Esophagus squamous epithelium (tissue), 5 donors: ENCODE measurements at places on chromosomes 5 and 9.

- DNase-seq, result no peak
These were observed 217.1 kb downstream of the EBF1 start for GRCh38 chr5:158882660-158883059.

GRCh38 chr5:144100702-144101101 lies 69.8 kb downstream of the YIPF5 start:
- DNase-seq, result no peak

GRCh38 chr5:171261361-171261760 lies 47.7 kb upstream of the TLX3 start:
- no peak for DNase-seq

DNA sequence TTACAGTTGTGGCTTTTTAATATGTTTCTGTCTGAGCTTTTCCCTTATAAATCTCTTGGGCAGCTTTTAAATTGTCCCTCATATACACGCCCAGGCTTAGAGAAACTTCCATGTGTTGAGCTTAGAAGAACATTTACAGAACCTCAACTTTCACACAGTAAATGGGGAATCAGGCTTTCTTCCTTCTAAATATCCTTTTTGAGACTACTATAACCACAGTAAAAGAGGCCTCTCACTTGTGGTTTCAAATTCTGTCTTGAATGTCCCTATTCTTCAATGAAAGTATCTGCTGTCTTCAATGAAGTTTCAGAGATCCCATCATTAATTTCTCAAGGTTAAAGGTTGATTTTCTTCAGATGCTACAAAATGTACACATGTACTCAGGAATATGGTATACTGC lies 588.6 kb upstream of the DMAC1 start:
- no peak for DNase-seq

DNA sequence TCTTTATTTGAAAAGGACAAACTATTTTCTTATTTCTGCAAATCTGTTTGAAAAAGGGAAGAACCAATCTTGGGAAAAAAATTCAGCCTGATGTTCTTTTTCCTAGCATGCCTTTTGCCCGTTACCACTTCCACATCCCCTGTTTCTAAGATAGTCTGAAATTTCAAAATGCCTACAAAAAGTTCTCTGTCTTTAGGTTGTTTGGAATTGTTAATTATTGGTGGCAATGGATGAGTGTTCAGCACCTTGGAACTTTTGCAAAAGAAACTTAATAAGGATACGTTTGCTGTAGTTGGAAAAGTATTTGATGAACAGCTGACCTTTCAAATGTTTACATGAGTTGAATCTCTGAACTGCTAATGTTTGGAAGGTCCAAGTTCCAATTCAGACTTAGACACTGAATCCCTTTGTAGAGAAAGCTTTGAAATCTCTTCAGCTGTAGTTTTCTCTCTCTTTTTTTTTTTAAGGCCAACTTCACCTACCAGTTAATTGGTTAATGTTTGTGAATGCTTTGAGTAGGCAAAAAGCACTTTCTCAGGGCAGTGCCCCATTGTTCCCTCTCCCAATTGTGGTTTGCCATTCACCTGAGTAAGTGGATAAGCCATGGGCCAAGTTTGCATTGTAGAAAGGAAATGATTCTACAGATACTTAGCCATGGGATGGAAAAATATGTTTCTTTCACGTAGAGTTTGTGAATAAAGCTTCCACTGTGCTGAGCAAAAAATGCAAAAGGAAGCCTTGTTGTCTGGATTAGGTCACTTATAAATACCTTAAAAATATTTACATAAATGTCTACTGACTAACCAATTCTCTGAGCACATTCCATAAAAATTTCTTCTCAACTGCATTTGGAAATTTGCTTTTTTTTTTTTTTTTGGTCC lies 156.4 kb upstream of the ELL2 start:
- no peak for DNase-seq

DNA sequence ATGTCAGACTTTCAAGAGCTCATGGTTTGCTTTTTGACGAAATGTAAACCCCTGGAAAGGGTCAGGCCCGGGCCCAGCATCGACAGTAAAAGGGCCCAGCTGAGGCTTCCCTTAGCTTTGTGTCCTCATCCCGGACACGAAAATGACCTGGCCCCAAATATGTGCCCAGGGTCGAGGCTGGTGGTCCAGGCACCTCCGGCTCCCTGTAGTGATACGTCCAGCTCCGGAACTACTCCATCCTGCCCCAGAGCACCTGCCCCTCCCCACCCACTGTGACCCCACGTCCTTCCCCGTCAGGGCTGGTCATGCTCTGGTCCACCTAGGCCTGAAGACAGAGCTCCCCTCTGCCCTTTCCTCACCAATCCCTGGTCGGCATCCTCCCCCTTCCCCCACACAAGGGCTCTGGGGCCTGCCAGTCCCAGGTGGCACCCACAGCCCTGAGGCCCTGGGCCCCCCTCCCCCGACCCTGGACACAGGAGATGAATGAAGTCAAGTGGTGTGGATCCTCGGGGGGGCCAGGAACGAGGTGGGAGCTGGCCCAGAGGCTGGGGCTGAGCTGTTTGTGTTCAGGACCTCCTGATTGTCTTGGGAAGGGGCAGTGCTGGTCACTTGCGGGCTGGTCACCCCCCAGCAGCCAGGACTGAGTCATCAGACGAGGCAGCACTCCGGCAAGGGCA lies 6.2 kb downstream of the OBP2A start:
- DNase-seq, result no peak

GRCh38 chr9:124849801-124850200 lies 3.5 kb upstream of the WDR38 start:
- DNase-seq, result no peak

DNA sequence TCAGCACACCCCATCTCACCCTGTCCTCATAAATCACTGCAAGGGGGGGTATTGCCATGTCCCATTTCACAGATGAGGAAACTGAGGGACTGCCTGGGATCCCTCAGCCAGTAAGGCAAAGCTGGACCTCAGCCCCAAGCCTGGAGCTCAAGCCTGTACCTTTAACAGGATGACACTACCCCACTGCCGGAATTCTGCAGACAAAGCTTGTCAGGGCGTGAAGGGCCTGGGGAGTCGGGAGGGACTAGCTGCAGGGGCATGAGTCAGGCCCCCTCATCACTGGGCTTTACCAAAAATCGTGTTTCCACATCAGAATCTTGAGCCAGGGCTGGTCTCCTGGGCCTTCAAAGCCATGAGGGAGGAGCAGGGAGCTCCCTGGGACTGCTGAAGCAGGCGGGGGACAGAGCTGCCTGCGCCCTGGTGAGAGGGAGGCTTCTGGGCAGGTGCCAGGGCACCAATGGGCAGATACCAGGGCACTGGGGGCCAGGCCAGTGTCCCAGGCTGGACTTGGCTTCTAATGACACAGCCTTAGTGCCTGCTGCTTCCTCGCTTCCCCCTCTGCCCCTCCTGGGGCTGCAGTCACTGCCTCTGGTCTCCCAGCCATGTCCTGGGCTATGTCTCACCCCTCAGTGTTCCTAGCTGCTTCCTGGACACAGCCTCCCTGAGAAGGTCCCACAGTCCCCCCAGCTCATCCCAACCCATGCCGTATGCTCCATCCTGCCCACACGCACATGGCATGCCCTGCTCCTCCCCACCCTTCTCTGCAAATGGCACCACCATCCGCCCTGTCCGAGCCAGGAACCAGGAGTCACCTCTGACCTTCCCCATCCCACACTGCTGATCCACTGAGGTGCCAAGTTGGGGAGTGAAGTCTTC lies 80.7 kb downstream of the LMX1B start:
- DNase-seq, result no peak

- DNase-seq, result no peak
These were observed 321.0 kb upstream of the TRPC7 start for GRCh38 chr5:136686192-136686872.

DNA sequence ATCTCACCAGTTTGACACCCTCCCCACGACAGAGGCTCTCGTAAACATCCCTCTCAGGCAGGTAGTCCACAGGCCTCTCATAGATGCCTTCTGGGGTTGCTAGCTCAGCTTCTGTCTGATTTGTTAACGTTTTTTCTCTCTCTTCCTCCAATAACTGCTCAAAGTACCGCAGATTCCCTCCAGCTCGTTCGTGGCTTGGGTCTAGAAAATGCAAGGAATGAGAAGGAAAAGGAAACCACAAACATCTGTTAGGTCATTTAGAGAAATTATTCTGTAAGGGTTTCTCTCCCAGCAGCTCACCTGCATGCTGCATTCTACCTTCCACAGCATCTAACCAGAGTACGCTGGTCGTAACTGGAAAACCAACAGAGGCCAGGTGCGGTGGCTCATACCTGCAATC lies 18.5 kb downstream of the P4HA2 start:
- no peak for DNase-seq

DNA sequence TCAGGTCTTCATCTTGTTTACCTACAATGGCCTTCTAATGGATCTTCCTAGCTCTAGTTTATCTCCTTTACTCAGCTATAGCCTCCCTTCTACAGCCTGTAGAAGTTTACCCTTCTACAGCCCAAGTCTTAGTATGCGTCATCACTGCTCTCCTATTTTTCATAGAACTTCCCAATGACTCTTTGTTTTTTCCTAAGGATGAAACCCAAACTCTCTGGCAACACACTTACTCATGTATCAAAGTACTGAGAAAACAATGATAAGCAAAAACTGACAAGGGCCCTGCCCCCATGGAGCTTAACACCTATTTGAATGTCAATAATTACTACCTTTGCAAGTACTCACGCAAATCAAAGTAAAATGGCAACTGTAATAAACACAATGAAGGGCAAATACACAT lies 33.7 kb downstream of the LEAP2 start:
- DNase-seq, result no peak

DNA sequence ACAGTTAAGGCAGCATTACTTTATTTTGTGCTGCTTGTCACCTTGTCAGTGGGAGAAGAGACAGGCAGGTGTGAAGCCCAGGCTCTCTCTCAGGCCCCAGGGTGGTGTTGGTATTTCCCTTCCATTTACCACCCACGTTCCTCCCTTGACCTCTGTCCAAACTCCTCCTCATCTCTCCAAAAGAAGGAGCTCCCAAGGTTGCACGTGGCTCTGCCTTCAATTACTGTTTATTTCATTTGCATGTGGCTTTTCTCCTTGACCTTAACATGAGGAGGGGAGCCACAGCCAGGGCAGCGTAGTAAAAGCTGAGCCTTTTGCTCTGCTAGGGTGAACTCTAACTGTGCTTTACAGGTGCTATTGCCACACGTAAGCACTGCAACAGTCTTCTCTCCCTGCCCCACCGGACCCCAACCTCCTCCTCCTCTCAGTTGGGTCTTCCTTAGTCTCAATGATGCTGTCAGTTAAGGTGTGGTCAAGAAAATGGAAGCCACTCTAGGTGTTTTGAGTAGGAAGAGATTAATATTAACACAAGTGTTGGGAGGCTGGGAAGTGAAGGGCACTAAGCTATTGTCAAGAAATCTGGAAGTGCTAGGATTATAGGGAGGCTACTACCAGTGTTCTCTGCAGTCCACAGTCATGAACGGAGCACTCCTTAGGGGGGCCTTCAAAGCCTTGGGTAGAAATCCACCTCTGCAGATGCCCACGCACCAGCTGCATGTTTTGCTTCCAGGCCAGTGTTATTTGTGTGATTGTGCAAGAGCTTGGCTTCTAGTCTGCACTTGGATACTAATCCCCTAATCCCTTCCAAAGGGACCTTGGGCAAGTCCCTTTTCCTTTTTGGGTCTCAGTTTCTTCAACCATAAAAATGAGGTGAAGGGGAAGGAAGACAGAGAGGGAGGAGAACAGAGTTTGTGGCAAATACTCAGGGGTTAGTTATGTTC lies 3.9 kb upstream of the ALDH1B1 start:
- no peak for DNase-seq

DNA sequence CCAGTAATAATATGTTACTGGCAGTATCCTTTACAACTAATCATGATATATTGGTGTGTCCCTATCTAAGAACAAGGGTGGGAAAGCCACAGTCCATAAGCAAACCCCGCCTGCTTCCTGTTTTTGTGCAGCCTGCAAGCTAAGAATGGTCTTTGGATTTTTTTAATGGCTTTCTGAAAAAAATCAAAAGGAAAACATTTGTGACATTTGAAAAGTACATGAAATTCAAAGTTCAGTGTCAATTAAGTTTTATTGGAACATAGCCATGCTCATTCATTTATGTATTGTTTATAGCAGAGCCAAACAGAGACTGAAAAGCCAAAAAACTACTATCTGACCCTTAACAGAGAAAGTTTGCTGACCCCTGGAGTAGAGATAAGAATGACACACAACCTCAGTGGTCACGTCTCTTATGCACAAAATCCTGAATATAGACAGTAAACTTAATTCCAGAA lies 12.8 kb upstream of the TMEM245 start:
- DNase-seq, result no peak

DNA sequence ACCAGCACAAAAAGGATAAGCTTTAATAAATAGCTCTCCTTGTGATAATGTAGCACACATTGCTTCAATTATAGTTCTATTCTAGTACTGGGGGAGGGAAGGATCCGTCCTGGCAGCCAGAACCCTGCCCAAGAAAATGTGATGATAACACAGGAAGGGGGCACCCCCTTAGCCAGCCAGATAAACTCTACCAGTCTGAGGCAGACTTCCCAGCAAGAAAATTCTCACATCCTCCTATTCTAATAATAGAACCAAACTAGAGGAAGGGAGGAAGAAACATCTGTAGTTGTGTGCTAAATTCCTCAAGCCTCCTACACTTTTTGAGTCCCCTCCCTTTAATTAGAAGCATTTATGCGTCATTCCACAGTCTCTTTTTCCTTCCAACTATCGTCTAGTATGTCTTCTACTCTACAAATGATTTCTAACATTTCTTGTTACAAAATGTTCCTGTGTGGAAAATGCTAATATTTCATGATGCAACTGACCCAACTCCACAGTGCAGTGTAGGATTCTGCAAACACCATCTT lies 261.0 kb downstream of the SEMA5A start:
- DNase-seq, result no peak

GRCh38 chr5:50947906-50948683 lies 281.7 kb downstream of the PARP8 start:
- DNase-seq, result no peak

- no peak for DNase-seq
These were observed 37.5 kb downstream of the ZCCHC7 start for GRCh38 chr9:37157726-37158377.

GRCh38 chr9:117725426-117725887 lies 21.3 kb downstream of the TLR4 start:
- DNase-seq, result no peak

- no peak for DNase-seq
These were observed 181.6 kb downstream of the AP3B1 start for GRCh38 chr5:78112931-78113330.

- DNase-seq, result no peak
These were observed 214.2 kb downstream of the FSTL4 start for GRCh38 chr5:133397990-133398645.

- no peak for DNase-seq
These were observed 2.8 kb downstream of the BRD3OS start for GRCh38 chr9:134028076-134028475.

- DNase-seq, result no peak
These were observed 693 bp downstream of the DPYSL3 start for GRCh38 chr5:147509041-147509709.

DNA sequence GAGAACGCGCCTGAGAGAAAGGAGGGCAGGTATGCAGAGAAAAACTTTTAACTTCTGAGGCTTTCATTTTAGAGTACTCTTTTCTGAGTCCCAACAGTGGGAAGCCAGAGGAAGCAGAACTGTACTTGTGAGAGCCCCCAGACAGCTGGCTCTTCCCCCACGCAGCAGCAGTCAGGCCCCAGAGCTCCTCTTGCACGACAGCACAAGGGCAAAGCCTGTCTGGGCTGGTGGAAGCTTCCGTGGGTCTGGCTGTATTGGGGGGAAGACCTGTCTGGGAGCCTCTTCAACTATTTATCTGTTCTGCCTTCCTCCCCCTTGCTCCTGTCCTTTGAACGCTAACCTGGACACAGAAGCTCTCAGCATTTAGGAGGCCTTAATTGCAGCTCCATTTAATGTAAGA lies 68.2 kb downstream of the THBS4 start:
- DNase-seq, result no peak

- DNase-seq, result no peak
These were observed 137.1 kb upstream of the BASP1 start for GRCh38 chr5:17080361-17080760.

GRCh38 chr9:129236441-129237145 lies 58.5 kb upstream of the IER5L start:
- DNase-seq, result no peak
